ENCODE measurements at places on chromosomes 1 and 21.

DNA sequence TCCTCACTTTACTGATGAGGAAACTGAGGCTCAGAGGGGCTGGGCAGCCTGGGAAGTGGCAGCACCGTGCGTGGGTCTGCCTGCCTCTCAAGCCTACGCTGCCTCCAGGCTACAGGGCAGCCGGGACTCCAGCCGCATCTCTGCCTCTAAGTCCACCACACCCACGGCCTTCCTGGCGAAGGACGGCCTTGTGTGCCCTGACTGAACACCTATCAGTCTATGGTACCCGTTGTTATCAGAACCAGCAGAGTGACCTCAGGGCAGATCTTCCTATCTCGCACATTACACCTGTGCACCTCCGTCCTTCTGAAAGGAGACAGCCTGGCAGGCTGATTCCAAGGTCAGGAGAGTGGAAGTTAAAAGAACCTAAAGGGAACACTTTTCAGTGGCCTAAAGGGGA lies 35.7 kb upstream of the SLC30A1 start:
- DNase-seq: no peak

DNA sequence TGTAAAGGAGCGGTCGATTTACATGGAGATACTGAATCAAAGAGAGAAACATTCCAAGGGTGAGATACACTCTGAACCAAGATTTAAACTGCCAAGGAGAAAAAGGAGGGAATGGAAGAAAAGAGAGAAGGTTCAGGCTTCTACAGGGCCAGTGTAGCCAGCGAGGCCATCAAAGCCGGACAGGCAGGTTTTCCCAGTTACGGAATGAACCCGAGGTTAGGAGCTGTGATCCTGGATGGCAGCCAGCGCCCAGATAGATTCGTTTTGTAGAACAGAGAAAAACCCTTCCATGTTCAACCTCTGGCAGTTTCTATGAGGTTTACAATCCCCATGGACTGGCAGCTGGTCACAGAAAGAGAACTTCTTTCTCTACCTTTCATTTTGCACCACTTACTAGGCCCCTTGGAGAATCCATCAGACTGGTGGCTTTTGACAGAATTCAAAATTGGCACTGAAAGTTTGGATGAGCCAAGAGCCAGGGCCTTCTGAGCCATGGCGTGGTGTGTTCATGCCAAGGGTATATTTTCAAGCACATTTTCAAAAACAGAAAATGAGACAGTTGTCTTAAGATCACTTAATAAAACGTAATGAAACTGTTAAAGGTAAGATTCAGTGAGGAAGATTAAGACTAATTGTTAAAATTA lies 171.5 kb downstream of the RUNX1 start:
- DNase-seq: no peak

DNA sequence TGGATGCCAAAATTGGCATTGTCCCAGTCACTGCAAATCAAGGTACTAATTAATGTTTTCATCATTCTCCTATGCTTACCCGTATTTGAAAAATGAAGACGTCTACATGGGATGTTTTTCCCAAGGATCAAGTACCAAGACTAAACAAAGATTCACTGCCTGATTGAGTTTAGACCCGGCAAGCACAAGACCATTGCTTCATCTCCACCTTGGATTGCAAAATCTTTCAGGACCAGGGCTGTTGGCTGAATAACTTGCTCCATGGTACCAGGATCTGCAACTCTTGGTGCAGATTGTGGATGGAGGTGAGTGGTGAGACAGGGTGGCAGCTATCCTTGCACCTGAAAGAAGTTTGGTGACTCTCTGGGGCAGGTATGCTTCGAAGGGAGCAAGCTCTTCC lies 122.5 kb upstream of the ETS2 start:
- no peak for DNase-seq

DNA sequence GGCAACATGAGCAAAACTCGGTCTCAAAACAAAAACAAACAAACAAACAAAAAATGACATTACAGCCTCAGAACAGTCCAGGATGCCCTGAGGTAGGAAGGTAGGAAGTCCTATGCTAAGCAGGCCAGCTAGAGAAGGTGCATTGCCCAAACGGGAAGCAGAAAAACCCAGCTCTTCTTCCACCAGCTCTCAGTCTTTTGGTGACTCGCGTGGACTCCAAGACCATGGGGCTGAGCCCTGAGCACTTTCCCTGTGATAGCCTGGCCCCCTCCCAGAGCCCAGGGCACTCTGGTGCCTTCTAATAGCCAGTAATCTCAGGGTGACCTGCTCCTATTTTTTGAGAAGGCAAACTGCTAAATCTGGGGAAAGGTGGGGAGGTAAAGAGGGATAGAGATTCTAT lies 16.1 kb downstream of the PHLDA3 start:
- DNase-seq: no peak

- DNase-seq: no peak
Observed at GRCh38 chr1:219130366-219130935, 43.2 kb upstream of the LYPLAL1 start.

- DNase-seq: peak; percentile 56
Observed at GRCh38 chr21:36747041-36747814, 48.3 kb downstream of the SIM2 start.

- DNase-seq: no peak
Observed at GRCh38 chr1:228297822-228298221, 90.0 kb downstream of the OBSCN start.

DNA sequence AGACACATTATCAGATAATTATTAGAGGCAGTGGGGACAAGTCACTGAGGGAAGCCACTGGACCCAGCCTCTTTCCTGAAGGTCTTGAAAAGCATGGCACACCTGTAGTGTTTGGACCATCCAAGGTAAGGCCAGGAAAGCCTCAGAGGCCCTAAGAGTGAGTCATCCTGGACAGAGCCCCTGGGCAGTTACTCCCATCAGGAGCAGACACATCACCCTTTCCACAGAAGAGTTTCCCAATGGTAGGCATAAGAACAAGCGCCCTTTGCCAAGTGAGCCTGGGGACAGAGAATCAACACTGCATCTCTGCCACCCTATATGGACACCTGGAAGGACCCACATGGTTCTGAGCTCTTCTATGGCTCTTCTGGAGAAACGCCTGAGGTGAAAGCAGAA lies 136.0 kb downstream of the PLXNA2 start:
- DNase-seq: no peak

DNA sequence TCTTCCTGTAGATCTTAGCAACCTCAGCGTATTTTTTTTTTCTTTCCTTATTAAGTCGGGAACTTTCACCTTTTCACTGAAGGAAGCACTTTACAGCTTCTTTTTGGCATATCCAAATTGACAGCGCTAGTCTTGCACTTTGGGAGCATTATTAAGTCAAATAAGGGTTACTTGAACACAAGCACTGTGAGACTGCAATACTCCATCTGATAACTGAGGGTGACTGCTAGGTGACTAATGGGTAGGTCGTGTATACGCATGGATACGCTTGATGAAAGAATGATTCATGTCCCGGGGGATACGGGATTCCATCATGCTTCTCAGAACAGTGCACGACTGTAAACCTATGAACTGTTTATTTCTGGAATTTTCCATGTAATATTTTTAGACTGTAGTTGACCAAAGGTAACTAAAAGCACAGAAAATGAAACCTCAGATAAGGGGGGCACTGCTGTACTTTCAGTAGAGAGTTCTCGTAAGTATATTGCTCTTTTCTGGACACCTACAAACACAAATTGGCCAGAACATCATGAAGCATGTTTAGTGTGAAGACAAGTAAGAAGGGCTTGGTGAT lies 364.7 kb downstream of the SMYD3 start:
- no peak for DNase-seq

DNA sequence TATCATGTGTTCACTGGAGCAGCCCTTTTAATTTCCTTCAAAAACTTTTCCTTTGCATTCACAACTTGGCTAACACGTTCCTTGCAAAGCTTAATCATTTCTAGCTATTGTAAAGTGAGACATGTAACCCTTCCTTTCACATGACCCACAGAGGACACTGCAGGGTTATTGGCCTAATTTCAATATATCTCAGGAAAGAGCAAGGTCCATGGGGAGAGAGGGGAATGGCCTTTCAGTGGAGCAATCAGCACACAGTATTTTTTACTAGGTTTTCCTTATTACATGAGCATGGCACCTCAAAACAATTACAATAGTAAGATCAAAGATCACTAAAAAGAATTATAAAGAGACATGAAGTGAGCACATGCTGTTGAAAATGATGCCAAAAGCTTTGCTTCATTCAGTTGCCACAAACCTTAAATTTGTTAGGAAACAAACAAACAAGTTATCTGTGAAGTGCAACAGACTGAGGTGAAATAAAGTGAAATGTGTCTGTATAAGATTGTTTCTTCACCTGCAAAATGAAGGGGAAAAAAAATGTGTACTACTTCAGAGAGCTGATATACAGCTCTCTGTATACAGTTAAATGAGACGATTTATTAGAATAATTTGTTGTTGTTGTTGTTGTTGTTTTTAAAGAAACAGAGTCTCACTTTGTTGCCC lies 61.5 kb downstream of the EIF4G3 start:
- DNase-seq: no peak

DNA sequence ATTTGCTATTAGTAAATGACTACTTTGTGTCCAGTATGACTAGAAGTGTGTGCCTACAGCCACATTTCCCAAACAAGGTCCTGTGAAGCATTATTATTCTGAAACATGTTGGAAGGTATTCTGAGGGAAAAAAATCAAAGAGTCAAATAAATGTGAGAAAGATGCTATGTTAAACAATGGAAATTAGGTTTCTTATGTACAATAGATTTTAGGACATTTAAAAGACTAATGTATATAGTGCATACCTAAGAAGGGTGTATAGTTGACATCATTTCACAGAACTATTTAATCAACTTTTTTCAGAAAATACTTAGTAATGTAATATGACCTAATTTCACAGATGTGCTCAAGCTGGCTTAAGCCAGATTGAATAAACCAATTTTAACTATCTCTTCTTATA lies 582.5 kb downstream of the USP25 start:
- no peak for DNase-seq

- no peak for DNase-seq
Observed at GRCh38 chr1:955474-955873, 3.6 kb downstream of the NOC2L start.

DNA sequence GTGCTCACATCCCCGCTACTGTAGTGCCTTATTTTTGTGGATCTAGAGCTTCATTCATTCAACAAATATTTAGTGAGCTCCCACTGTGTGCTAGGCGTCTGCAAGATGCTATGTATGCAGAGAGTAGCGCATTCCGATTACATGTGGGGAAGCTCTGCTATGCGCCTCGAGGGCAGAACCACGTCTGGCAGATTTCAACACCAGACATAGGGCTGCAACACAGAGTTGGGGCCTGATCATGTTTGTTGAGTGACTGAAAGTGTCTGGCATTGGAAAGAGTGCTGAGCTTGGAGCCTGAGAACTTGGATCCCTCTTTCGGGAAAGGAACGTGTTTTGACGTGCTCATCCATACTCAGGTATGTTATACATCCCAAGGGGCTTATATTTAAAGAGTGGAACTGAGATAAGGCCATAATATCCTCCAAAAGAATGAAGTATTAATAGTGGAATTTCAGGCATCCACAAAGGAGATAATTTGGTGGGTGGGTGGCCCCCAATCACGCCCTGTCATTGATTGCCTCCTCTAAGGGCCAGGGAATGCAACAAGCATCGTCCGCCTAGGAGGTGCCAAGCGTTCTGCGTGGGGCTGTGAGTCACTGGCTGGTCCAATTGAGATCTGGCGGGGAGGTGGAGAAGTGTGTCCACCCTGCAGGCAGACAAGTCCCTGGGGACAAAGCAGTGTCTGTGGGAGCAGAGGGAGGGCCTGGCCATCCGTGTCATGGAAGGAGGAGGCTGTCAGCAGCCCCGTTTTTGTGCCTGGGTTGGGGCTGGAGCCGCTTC lies 62.8 kb upstream of the ZBTB40 start:
- no peak for DNase-seq

- DNase-seq: no peak
Observed at GRCh38 chr1:96554364-96554763, 167.2 kb upstream of the PTBP2 start.

- no peak for DNase-seq
Observed at GRCh38 chr1:190540366-190540765, 62.7 kb upstream of the BRINP3 start.

DNA sequence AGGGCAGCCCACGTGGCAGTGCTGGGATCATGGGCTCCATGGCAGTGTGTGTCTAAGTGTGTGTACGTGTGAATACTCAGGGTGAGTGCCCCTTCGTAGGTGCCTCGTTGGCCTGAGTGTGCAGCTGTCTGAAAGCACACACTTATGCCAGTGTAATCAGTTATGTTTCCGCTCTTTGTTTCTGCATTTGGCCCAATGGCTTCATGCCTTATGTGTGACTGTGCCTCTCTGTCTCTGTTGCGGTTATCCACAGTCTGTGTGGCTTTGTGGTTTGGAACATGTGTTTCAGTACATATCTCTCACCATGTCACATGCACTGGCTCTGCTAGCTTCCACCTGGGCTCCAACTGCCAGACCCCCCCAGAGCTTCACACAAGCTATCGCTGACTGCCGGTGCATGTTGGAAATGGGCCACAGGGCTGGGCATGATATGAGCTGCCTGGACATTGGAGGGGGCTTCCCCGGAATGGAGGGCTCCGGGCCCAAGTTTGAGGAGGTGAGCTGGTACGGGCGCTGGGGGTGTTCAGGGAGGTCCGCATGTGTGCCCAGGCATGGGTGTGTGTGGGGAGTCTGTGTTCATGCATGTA lies 70.3 kb upstream of the TINAGL1 start:
- DNase-seq: no peak

GRCh38 chr1:41312991-41313645 lies 48.1 kb upstream of the FOXO6 start:
- no peak for DNase-seq

- no peak for DNase-seq
Observed at GRCh38 chr1:109954041-109954512, 30.5 kb upstream of the AHCYL1 start.

GRCh38 chr1:185719021-185719420 lies 15.2 kb upstream of the HMCN1 start:
- peak; percentile 26 for DNase-seq

DNA sequence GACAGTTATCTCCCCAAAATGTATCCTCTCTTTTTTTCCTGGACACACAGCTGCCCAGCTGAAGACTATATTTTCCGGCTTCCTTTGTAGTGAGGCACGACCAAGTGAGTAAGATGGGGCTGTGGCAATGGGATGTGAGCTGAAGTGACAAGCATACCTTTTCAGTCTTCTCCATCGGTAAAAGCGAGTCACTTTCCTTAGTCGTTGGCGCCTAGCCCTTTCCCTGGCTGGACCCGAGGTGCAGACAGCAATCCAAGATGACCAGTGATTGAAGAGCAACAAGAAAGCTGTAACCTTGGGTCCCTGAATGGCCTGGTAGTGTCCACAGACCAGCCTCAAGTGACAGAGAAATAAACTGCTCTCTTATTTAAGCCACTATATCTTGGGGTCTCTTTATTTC lies 155.2 kb downstream of the NR5A2 start:
- no peak for DNase-seq

GRCh38 chr1:9293533-9294404 lies 1.1 kb downstream of the SPSB1 start:
- DNase-seq: peak; percentile 42

Measured in NCI-H82 (cell line).